Activated CD8-positive, alpha-beta memory T cell treated with anti-CD3 and anti-CD28 coated beads, Interleukin-2, amount 10 ng/mL, durations not matched to agents 7 days and 5 days (primary cell): ENCODE measurements at places on chromosomes 6 and 20. TPM values are rescaled to one million over a fixed set of nuclear protein-coding genes. Genes with fewer than 3 reads are reported as not detected.
A peak's percentile ranks its signal among the peaks of the same experiment; 100 is the strongest.

The HDGFL1 gene
- not detected for total RNA-seq

The NFATC2 gene
- total RNA-seq: 39.9 TPM

The SAMD3 gene
- total RNA-seq: 14.3 TPM

GRCh38 chr6:158500016-158500735 is 59.7 kb upstream of the TMEM181 start:
- no peak for DNase-seq

GRCh38 chr6:108798670-108799353 is 49.4 kb upstream of the ARMC2 start:
- peak; percentile 88 for DNase-seq

GRCh38 chr6:159943968-159944598 is 24.8 kb upstream of the IGF2R start:
- DNase-seq: no peak

DNA sequence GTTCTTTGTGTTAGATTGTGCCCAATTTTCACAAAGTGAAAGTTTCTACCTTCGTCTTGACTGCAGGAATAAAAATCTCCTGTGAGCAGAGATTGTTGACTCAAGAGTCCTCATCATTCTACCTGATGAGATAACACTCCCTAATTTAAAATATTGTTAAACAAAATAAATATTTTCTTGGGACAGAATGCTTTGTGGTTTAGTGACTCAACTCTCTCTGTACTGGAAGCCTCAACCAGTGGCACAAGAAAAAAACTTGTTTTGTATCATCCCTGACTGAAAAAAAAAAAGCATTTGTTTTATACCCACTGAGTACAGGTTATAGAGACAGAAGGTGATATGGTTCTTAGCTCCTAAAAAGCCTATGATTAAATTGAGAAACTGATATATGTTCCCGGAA is 78.9 kb downstream of the CRYBG1 start:
- no peak for DNase-seq

DNA sequence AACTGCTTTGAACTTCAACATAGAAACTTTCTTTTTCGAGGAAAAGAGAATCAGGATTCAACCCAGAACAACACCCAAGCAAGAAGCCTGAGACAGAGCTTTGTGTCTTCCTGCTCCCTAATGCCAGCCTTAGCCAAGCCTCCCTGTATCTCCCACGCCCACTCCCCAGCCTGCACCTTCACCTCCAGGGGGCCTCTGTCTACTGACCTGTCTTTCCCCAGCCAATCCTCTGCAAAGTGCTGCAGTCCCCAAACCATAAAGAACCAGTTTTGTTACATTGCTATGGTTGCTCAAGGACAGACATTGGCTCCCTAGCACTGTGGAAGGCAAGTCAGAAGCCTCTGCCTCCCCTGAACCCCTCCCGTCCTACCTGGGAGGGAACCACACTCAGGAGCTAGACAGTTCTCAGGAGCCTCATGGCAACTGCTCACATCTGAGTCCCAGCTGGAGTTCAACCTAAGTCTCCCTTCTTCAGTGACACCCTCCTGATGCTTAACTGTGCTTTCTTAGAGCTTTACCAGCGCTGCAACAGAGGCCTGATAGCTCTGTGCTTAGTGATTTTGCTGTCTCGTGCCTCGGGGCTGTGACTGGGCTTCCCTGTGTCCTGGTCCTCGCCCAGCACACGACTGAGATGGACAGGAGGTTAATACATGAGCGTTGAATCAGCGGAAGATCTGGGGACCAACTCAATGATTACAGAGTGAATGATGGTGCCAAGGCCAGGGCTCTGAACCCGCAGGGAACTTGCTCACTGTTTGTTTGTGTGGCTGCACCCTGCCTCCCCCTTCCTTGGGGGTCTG is 101.5 kb upstream of the DUSP22 start:
- peak; percentile 59 for DNase-seq
